Stimulated activated CD8-positive, alpha-beta memory T cell treated with anti-CD3 and anti-CD28 coated beads, Interleukin-15, amount 100 ng/mL, for 24 hours (primary cell): ENCODE measurements at places on chromosomes 13 and 19.
A peak's percentile ranks its signal among the peaks of the same experiment; 100 is the strongest.

GRCh38 chr19:6737873-6738786 is 750 bp upstream of the GPR108 start:
- DNase-seq: peak; percentile 29

- DNase-seq: no peak
Measured at GRCh38 chr13:42007844-42008243, 40.6 kb upstream of the DGKH start.

DNA sequence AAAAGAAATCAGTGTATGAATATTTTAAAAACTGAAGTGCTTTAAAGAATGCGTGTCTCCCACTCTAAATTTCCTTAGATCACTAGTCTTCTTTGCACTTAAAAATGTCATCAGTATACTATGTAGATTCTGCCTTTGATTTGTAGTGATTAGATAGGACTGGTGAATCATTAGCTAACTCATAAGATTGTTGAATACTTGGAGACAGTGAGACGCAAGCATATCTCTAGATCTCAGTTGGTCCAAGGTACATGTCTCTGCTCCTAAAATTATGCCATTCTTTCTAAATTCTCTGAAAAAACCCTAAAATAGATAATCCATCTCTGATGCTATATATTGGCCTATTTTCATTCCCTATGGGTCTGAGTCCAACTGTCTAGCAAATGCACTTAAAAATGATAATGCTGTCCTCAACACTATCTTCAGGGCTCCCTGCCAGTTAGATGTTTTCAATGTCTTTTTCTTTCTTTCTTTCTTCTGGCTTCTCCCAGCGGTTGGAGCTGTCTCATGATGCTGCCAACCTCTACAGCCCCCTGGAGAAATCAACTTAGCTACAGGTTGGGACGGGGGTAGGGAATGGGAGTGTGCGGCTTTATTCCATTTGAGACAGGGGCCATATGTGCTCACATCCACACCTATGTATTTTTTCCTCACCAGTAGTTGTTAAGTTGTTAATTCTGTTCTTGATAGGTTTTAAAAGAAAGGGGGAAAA is 301.0 kb downstream of the NDFIP2 start:
- no peak for DNase-seq

GRCh38 chr19:39297931-39298634 is 1.9 kb downstream of the IFNL1 start:
- peak; percentile 6 for DNase-seq

GRCh38 chr13:113526466-113527220 is 36.1 kb upstream of the DCUN1D2 start:
- DNase-seq: no peak

DNA sequence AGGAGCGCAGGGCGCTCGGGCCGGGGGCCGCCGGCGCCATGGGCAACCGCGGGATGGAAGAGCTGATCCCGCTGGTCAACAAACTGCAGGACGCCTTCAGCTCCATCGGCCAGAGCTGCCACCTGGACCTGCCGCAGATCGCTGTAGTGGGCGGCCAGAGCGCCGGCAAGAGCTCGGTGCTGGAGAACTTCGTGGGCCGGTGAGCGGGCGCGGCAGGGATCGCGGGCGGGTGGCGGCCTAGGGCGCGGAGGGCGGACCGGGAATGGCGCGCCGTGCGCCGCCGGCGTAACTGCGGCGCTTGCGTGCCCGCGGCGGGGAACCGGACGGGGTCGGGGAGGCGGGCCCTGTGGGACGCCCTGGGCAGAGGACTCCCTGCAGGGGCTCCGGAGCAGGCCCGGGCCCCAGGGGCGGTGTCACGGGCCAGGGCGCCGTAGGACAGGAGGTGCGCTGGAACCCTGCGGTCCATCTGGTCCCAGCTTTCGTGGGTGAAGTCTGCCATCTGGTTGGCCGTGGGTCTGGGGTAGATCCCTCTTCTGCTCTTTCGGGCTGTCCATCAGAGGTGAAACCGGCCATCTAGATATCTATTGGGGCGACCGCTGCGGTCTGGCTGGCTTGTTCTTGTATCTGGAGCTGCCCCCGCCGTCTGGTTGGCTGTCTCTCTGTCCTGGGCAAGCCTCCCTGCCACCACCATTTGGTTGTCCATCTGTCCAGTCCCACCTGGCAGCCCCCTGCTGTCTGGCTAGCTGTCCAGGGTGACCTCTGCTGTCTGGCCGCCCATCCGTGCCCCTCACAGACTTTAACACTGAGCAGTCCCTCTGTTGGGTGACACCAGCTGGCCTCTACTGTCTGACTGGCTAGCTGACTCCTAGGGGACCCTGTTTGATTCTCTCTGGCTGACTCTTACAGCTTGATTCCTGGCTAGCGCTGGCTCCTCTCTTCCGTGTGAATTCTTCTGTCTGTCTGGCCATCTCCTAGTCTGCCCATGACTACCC is 622 bp downstream of the DNM2 start:
- no peak for DNase-seq

GRCh38 chr19:46615966-46616365 is 8.9 kb downstream of the PTGIR start:
- DNase-seq: no peak

DNA sequence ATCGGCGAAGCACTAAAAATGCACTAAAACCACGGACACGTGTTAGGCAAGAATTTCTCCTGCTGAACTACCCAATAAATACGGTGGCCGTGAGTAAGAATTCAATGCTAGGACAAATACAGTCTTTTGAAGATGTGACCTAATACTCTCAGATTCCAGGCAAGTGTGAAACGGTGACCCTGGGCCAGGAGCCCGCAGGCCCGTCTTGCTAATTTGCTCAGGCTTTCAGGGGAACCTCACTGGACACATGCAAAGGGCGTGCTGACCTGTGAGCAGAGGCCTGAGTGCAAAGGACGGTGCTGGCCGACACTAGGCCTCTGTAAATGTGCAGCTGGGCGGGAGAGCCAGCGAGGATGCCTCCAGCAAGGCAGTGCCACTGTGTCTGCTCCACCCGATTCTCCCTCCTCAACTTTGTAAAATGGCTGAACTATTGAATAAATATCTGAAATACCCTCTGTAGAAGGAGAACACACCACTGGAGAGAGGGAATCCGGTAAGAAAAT is 70.1 kb downstream of the STK24 start:
- DNase-seq: no peak

DNA sequence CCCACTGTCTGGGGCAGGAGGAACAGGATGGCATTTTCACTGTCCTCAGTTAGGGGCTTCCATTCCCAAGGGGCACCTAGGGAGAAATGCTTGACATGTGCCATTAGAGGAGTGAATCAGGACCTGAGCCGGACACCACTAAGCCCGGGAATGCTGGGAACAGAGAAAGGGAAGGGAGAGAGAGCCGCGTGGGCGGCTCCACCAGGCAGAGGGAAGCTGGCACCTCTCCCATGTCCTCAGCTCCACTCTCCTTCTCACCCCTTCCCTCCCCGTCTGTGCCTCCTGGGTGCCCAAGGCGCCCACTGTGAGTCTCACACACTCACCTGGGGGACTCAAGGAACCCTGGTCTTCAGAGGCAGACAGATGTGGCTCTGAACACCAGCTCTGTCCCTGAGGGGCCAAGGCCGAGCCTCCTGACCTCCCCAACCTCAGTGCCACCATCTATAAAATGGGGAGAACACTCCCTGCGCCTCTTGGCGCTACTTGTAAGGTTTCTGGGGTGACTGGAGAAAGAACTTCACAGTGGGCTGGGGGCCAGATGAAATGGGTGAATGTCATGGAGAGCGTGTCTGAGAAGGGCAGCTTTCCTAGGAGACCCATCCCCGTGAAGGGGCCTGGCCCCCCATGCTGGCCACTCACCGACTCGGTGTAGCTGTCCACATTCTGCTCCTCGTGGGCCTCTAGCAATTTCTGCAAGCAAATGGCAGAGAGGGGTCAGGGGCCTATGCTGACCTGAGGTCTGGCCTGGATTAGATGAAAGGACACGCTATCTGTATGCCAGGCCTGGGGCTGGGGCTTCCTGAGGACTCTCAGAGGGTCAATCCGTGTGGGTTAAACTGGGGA is 5.3 kb upstream of the KPTN start:
- no peak for DNase-seq

- no peak for DNase-seq
Measured at GRCh38 chr13:45879666-45880065, 28.1 kb upstream of the SIAH3 start.
